ENCODE measurements at places on chromosomes 6 and 20.
A peak's percentile ranks its signal among the peaks of the same experiment; 100 is the strongest.

- DNase-seq, result no peak
Measured at GRCh38 chr6:29665942-29666825, 9.3 kb downstream of the MOG start.

- peak; percentile 97 for DNase-seq
Measured at GRCh38 chr6:119442776-119443184, 93.2 kb upstream of the MAN1A1 start.

DNA sequence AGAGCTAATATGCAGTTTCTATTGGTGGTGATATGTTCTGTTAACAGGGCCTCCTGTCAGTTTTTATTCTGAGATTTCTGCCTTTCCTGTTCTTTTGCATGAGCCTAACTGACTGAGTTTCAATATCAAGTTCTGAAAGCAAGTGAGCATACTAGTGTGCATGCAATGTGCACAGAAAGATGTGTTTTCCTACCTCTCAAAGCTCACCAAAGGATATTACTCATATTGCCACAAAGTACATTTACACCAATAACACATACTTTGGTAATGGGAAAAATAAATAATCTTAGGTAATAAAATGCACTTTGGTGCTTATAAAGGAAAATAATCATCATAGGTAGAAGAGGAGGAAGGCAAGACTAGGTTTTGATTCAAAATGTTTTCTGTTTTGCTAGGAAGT is 195.0 kb downstream of the KHDC1L start:
- DNase-seq, result no peak

DNA sequence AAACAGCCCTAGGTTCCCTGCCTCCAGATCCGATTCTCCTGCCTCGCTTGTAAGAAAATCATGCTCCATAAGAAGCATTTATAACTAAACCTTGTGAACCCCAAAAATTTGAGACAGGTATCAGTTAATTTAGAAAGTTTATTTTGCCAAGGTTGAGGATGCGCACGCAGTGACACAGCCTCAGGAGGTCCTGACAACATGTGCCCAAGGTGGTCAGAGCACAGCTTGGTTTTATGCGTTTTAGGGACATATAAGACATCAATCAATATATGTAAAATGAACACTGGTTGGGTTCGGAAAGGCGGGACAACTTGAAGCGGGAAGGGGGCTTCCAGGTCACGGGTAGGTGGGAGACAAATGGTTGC is 2.1 kb downstream of the ACOT13 start:
- DNase-seq, result no peak

DNA sequence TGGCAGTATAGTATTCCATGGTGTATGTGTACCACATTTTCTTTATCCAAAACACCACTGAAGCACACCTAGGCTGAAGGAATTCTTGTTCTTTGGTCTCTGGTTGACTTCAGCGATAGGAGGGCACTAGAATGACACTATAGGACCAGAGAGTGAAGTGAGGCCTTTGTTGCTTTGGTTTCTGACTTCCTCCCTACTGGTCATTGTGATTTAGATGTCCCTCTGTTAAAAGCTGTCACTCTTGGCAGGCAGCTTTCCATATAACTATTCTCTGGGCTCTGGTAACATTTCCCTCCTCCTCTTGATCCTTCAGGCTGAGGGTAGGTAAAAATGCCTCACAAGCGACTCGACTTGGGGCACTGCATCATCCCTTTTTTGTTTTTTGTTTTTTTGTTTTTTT is 236.3 kb downstream of the MAFB start:
- DNase-seq, result no peak

- no peak for DNase-seq
Measured at GRCh38 chr20:4490606-4491280, 231.0 kb upstream of the PRND start.

DNA sequence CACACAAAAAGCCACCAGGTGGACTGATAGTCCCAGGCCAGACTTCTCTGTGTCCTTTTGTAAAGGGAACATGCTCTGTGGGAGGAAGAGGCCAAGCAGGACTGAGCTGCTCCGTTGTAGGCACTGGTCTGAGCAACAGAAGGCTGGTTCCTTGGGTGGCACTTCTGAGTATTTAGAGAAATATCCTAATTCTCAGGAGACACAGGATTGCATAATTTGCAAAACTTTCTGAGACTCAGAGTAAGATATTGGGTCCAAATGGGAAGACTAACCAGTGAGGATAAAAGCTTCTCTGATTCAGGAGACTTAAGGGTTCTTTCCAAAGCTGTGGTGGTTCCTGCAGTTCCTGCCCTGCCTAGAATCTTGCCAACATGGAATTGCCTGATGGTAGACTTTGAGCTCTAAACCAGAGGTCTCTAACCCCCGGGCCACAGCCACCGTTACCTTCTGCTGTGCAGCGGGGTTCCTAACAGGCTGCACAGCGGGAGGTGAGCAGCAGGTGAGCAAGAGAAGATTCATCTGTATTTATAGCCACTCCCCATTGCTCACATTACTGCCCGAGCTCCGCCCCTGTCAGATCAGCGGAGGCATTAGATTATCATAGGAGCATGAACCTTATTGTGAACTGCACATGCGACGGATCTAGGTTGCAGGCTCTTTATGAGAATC is 107.0 kb downstream of the OLIG3 start:
- DNase-seq, result no peak
